ENCODE measurements at places on chromosomes 13 and 19.

GRCh38 chr13:101985321-101985720 lies 416.5 kb downstream of the FGF14 start:
- no peak for DNase-seq

DNA sequence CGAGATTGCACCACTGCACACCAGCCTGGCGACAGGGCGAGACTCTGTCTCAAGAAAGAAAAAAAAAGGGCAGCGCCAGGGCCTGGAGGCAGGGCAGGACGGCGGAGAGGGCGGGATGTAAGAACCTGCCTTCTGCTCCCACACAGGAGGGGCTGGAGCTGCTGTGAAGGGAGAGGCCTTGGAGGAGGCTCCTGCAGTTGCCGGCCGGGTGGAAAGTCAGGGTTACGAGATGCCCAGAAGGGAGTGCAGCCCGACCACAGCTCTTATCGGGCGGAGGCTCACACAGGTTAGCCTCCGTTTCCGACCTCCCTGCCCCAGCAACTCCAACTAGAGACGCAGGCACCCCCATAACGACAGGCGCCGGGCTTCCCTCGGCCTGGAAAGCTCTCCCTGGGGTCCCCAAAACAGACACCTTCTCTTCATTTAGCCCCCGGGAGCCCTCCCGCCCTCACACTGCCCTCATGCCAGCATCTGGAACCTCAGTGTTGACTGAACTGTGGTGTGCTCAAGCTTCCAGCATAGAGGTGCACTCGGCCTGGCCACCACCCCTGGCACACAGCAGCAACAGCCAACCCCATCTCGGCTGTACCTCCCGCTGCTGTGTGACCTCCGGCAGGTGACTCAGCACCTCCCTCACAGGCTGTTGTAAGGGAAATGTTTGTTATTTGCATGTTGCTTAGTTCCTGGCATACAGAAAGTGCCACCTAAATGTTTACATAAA lies 1.4 kb downstream of the PLPP2 start:
- no peak for DNase-seq

- peak; percentile 56 for DNase-seq
Observed at GRCh38 chr19:49809160-49809940, 3.7 kb downstream of the FUZ start.

GRCh38 chr13:27631156-27631555 lies 9.5 kb downstream of the POLR1D start:
- DNase-seq, result no peak

GRCh38 chr19:44447916-44448674 lies at the start of gene ZNF229:
Gene ZNF229, minus strand, starts transcription at chr19:44448472. Its CDS starts 5,625 bp downstream, at chr19:44442847.
- peak; percentile 79 for DNase-seq

- DNase-seq, result peak; percentile 72
Observed at GRCh38 chr19:940591-941291, 14.9 kb downstream of the ARID3A start.

GRCh38 chr13:62251734-62252133 lies 836.1 kb upstream of the PCDH20 start:
- no peak for DNase-seq

DNA sequence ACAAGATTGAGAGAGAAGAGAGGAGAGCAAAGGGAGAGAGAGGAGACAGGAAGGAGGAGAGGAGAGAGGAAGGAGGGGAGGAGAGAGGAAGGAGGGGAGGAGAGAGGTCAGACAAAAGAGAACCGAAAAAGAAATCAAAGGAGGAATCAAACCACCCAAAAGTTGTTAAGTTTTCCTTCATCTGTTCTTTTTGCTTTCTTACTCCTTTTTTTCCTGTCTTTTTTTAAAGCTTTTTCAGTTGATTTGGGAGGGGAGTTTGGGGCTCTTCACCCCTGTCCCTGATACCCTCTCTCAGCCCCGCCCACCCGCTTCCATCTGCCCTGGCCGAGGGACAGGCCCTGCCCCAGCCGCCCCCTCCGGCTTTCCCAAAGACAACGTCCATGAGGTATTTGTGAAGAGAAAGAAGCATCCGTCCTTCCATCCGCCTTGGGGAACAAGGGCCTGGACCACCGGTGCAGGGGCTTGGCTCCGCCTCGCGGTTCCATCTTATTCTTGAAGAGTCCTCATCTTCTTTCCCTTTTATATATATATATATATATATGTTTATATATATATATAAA lies 13.3 kb downstream of the ZNF574 start:
- no peak for DNase-seq

GRCh38 chr13:94411747-94412146 lies 67.7 kb downstream of the DCT start:
- no peak for DNase-seq

DNA sequence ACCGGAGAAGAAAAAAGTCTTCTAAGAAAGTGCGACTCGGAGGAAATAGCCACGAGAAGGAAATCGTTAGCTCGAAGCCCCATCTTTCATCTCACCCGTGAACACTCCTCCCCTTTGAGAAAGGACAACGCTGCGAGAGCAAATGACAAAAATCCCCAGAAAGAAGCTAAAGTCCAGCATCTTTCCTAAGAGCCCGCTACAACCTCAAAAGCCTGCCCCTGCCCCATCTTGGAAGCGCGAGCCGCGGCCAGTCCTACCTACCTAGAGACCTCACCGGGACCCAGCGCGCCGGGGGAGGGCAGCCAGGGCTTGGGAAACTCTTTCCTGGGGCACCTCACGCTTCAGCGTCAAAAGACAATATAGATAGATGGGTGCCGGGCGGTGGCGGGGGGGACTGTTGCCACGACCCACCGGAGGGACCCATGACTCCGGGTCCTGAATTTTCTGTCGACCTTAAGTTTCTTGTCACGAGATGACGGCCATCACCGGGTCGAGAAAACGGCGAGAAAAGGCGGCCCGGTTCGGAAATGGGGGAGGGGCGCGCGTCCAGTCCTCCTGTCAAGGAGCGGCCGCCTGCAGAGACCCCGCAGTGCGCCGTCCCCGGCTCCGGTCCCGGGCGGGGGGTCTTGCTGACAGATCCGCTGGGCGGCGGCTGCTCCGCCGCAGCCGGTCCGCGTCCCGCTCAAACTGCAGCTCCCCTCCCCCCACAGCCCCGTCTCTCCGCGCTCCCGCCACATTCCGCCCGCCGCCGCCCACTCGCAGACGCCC lies 65.9 kb downstream of the KCNRG start:
- DNase-seq, result peak; percentile 49

- DNase-seq, result no peak
Observed at GRCh38 chr19:40962460-40962961, 28.6 kb upstream of the CYP2B6 start.

GRCh38 chr13:20891034-20891433 lies 11.5 kb downstream of the XPO4 start:
- DNase-seq, result no peak

DNA sequence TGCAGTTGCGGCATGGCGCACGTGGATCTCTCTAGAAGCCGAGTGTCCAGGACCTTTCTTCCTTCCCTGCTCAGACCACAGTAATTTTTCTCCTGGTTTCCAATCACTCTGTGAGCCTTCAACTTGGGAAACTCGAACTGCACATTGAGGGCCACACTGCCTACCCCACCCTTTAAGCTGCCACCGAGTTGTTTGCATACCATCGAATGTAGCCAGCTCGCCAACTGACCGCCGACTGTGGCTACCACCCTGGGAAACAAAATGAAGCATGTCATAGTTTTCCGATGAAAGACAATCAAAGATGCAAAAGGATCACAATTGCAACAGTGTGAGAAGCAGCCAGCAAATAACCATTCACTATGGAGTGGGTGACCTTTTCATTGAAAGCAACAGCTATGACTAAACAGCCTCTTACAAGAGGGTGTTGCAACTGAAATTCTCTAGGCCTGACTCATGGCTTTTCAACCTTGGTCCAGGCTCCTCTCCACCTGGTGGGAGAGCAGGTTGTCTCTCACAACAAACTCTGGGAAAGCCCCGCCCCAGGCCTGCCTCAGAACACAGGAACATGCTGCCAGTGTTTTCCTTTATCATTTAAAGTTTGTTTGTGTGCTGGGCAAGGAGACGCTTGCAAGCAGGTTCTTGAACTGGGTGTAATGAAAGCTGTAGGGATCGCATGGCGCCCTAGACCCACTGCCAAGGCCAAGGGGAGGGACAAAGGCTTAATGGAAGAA lies 141.7 kb upstream of the SERP2 start:
- no peak for DNase-seq

GRCh38 chr19:54153731-54154326 lies 5.7 kb downstream of the LENG1 start:
- DNase-seq, result no peak

DNA sequence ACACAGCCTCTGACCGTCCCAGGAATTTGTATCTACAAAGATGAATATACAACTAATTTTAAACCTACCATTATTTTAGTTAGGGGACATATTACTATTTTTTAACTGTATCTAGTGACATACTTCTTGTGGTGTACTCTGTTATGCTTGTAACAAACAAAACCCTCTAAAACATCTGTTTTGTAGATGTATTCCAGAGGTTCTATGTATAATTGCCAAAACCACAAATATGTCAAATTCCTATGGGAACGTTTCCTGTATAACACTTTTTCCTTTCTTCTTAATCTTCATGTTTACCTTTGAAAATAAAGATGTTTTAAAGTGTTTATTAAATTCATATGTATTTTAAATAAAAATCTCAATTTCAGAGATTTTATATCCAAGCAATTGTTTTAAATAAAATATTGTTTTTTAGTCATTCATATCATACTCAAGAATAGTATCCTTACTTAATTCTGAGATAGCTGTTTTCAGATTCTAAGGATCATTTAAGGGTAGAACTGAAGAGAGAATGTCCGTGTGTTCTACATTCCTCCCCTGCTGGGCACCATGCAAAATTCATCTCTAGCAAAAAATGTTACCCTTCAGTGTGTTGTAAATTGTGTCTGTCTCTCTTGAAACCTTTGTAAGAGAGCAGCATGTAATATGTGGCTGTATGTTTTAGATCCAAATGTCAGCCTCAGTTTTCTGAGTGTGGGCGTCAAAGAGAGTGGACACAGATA lies 1327.7 kb downstream of the EFNB2 start:
- no peak for DNase-seq

DNA sequence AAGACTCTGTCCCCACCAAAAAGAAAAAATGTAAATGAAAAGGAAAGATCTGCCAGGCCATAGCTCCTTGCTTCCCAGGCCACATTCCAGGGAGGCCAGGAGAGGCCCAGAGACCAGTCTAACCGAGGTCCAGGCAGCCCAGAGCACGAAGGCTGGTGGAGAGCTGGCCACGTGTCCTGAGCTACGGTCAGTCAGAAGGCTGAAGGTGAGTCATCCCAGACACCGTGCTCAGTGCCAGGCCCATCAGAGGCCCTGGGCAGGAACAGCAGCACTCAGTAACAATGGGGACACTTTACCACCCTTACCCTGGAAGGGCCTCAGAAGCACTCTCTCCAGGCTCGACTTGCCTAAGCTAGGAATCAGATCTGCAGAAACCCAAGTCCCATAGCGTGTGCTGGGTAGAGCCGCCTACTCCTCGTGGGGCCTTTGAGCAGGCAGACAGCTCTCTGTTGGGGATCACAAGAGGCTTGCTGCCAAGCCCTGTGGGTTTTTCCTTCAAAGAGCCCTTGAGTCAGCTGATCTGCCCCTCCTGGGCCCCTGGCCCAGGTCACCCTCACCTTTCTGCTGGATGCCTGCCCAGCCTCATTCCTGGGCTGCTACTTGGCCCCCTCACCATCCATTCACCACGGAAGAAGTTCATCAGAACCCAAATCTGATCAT lies 11.6 kb upstream of the DNMT1 start:
- no peak for DNase-seq

DNA sequence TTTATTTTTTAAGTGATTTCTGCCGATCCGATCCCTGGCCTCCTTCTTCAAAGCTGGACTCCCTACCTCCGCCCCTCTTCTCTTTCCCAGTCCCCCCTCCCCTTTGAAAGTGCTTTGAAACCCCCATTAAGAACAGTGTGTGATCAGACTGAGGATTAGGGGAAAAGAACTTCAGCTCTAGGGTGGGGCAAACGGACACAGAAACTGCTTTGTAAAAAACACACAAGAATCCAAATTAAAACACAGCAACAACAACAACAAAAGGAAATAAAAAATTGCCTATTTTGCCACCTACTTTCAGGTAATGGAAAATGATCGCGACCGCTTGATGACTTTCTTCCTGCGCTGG lies 1.4 kb downstream of the SPRY2 start:
- no peak for DNase-seq

DNA sequence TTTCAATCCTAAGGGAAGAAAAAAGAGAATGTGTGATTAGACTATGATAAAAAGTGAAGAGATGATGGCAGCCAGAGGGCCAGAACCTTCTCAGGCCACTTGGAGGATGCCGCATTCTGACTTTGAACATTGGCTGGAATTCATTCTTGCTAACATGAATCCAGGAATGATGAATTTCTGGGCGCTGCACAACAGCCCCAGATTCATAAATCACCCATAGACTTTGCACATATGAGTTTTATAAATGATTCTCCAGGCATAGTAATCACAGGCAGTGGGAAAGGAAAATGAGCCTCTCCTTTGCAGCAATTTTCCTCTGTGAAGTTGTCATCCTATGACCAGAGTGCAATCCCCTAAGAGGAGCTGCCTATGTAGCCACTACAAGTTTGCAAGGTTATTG lies 555.4 kb downstream of the KCTD12 start:
- no peak for DNase-seq

DNA sequence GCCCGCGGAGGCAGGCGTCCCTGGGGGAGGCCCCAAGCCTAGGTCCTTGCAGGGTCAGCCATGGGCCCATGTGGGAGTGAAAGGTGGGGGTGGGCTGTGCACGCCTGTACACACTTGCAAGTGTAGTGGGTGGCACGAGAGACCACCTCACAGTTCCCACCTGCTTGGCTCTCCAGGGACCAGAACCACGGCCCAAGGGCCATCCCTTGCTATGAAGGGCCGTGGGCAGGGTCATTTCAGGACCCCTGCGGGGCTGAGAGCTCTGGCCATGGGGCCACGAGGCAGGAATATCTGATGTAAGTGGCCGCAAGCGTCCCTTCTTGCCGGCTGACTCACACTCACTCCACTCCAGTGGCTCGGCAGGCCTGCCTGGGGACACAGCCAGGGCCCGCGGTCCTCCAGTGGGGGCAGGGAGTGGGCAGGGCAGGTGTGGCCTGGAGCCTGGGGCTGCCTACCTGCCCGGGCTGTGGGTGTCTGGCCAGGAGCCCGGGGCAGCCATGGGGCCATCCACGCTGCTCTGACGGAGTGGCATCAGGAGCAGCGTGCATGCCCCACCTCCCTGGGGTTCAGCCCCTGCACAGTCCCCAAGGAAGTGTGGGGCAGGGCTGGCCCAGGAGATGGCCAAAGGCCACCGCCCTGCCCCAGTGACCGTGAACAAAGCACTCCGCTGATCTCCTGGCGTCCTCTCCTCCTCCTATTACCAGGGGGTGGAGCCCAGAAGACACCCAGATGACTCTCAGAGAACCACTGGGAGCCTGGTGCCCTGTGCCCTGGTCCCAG lies 8.6 kb upstream of the MKNK2 start:
- DNase-seq, result no peak

GRCh38 chr13:111527614-111528229 lies 207.3 kb downstream of the TEX29 start:
- DNase-seq, result no peak

DNA sequence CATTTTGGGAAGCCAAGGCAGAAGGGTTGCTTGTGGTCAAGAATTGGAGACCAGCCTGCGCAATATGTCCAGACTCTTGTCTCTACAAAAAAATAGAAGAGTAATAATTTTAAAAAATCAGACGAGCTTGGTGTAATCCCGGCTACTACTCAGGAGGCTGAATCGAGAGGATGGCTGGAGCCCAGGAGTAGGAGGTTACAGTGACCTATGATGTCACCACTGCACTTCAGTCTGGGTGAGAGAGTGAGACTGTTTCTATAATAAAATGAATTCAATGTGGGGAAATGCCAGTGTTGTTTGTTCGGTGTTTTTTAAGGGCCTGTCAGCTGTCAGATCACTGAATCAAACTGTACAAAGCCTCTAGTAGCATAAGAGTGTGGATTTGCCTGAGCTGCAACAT lies 1.2 kb upstream of the FBXL3 start:
- no peak for DNase-seq

GRCh38 chr19:21134934-21135366 lies 6.9 kb upstream of the ZNF431 start:
- DNase-seq, result no peak
